Thyroid gland (tissue), 4 donors: ENCODE measurements at places on chromosomes 2 and 18. TPM values are rescaled to one million over a fixed set of nuclear protein-coding genes. Genes with fewer than 3 reads are reported as not detected.

TUBB8B gene
- total RNA-seq = not detected

ARHGEF33 gene
- 4.6 TPM for total RNA-seq

CCDC74A gene
- 7.7 TPM for total RNA-seq

DNA sequence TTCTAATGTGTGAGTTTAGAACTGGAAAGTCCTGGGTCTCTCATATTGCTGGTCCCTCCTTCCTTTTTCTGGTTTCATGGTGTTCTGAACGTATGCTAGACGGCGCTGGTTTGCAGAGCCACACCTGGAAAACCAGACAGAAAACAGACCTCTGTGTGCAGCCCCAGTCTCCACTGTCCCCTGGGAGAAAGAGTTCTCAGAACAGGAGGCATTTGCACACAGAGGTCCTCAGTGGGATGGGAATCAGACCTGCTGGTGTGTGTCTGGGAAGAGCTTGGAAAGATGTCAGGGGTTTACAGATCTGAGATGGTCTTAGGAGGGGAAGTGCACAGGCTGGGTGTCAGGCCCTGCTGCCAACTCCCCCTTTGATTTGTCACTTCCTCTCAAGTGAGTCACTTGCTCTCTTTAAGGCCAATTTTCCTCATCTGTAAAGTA is 14.9 kb upstream of the MBP start:
- DNase-seq = no peak

DNA sequence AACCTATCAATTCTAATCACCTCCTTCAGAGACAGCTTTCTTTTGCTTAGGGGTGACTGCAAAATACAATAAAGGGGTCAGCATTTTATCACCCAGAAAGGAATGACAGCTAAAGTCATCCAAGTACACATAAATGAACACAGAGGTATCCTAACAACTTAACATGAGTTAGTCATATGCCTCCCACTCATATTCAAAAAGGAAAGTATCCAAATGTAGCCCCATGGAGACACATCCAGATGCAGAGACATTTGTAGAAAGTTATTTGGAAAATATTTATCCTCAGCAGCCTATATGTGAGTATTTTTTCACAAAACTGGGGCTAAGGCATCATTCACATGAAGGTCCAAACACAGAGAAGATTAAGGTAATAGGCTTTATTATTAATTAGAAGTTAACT is 1579.7 kb upstream of the SLC39A10 start:
- DNase-seq = no peak

GRCh38 chr2:175468431-175469098 is 287.1 kb upstream of the ATP5MC3 start:
- DNase-seq = no peak

DNA sequence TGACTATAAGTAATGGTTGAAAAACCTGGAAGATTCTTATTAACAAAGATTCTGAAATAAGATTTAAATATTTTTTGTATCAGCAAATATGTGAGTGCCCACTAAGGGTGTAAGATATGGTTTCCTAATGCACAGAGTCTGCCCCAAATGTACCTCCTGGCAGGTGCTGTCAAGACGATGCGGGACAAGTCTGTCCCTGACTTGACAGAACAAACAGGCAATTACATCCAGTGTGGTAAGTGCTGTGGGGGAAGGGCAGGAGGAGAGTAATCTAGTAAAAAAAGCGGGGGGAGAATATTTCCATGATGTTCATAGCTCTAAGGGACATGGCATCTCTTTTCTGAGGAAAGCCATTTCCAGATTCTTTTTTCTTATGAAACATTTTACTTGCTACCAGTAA is 127.5 kb downstream of the COL4A4 start:
- no peak for DNase-seq

- no peak for DNase-seq
Measured at GRCh38 chr2:28558158-28558820, 62.4 kb downstream of the PLB1 start.

DNA sequence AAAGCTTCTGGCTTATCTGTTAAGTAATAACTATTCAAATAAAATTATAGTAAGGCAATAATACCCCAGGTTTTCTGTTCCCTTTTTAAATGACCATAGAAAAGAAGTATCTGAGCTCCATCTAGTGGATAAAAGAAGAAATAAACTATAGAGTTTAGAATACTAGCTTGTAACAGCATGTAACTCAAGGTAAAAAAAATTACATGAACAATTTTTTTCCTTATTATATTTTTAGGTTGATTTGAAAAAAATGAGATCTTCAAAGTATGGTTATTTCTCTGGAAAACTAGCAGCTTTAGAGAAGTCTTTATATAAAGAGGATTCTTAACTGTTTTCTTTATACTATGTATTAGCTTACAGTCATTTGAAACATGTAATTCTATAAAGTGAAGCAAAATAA is 58.1 kb downstream of the NCKAP1 start:
- DNase-seq = no peak
